CD4-positive, alpha-beta T cell treated with Interleukin-4 for 1 hour (primary cell): ENCODE measurements at places on chromosomes 6 and 20.

DNA sequence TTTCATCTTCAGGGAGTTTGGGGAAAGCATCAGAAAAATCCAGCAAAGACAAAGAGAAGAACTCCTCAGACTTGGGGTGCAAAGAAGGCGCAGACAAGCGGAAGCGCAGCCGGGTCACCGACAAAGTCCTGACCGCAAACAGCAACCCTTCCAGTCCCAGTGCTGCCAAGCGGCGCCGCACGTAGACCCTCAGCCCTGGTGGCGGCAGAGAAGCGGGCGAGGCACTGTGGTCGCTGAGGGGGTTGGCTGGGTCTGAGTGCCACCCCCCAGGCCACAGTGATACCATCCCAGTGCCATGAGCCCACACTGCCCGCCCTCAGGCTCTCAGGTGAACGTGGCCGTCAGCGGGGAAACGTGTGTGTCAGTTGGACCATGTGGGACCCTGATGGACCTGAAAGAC lies 3.2 kb downstream of the MRGBP start:
- DNase-seq = no peak

DNA sequence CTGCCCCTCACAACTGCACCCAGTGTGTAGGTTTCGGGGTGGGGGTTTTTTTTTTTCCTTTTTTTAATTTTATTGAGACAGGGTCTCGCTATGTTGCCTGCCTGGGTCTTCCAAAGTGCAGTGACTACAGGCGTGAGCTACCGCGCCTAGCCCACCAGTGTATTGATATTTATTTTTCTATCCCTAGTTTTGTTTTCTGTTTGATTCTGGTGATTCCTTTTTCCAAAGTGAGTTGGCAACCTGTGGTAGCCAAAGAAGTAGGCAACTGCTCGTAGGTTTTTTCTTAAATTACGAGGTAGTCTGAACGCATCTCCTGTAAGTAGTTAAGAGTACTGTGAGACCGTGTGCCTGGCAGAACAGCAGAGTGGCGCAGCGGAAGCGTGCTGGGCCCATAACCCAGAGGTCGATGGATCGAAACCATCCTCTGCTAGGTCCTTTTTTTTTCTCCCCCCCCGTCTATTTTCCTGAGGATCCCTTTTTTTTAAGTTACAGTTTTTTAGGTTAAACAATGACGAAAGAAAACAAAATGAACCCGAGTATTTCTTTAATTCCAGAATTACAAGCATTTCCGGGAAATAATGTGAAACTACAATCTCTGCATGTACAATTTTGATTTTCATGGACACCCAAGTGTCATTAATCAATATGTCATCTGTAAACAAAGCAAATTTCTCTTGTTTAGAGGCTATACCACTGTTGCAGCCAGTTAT lies 78.7 kb upstream of the BTN3A2 start:
- peak; percentile 89 for DNase-seq

- DNase-seq = no peak
Observed at GRCh38 chr6:98516206-98516605, 318.2 kb upstream of the POU3F2 start.

GRCh38 chr6:37382994-37383765 lies 29.4 kb downstream of the RNF8 start:
- DNase-seq = no peak

DNA sequence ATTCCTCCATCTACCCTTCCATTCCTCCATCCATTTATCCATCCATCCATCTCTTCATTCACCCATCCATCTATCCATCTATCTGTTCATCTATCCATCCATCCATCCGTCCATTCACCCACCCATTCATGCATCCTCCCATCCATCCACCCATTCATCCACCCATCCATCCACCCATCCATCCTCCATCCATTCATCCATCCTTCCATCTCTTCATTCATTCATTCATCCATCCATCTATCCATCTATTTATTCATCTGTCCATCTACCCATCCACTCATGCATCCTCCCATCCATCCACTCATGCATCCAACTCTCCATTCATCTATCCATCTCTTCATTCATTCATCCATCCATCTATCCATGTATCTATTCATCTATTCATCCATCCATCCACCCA lies 380.9 kb downstream of the CDH4 start:
- no peak for DNase-seq

- DNase-seq = no peak
Observed at GRCh38 chr20:24993337-24994185, 1.0 kb upstream of the APMAP start.

DNA sequence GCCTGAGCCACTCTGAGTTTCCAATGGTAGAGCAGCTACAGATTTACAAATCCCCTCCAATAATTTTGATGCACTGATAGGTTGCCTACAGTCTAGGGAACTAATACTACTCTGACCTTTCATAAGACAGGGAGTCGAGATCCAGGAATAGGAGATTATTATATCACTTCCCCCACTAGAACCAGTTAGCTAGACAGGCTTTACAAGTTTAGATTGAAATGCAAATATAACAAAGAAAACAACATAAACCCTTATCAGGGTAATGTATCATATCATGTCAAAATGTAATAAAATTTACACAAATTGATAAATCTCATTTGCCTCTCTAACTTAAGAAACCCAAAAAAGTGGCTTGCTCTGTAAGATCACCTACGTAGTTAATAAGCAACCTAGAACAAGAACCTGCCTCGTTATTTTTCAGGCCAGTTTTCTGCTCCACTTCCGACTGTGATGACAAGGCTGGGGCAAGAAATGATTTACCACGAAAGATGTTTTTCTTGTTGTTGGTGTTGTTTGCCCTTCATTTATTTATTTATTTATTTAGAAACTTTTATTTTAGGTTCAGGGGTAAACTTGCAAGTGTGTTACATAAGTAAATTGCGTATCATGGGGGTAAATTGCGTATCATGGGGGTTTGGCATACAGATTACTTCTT lies 504.2 kb upstream of the ID4 start:
- no peak for DNase-seq

DNA sequence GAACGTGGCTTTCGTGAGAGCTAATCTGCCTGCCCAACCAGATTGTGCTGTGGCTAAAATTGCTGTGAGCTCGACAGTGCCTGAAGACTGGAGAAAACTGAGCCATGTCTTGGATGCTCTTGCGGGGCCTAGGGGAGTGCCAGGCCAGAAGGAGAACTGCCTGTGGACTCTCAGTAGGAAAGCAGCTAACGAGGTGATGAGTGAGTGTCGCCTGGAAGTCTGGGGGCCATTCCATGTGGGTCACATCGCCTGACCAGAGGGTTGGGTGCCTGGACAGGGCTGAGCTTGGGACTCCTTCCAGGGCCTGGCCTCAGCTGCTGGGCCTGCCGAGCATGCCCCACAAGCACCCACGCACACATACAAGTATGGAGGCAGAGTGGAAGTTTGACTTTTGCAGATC lies 166.5 kb downstream of the VEGFA start:
- no peak for DNase-seq

GRCh38 chr6:41531591-41532582 lies 14.3 kb upstream of the FOXP4 start:
- DNase-seq = peak; percentile 48

DNA sequence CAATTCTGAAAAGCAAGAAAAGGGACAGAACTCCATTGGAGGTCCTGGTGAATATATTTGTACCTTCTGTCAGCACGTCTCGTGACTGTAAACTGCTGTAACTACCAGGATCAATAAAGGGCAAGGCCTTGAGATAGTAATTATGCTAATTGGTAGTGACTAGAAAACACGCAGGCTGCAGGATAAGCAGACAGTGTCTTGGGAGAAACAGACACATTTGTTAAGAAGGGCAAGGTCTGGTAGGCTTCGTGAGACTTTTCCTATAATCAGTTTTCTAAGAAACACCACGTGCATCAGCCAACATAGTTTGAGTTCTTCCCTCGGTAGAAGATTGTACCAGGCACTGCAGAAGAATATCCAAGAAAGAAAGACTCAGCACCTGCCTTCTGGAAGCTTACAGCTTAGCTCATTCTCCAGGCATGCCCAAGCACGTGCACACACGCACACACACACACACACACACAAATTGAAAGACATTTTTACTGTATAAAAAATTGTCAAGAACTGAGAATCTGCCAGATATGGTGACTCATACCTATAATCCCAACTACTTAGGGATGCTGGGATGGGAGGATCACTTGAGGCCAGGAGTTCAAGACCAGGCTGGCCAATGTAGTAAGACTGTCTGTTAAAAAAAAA lies 167.0 kb upstream of the SASH1 start:
- no peak for DNase-seq

DNA sequence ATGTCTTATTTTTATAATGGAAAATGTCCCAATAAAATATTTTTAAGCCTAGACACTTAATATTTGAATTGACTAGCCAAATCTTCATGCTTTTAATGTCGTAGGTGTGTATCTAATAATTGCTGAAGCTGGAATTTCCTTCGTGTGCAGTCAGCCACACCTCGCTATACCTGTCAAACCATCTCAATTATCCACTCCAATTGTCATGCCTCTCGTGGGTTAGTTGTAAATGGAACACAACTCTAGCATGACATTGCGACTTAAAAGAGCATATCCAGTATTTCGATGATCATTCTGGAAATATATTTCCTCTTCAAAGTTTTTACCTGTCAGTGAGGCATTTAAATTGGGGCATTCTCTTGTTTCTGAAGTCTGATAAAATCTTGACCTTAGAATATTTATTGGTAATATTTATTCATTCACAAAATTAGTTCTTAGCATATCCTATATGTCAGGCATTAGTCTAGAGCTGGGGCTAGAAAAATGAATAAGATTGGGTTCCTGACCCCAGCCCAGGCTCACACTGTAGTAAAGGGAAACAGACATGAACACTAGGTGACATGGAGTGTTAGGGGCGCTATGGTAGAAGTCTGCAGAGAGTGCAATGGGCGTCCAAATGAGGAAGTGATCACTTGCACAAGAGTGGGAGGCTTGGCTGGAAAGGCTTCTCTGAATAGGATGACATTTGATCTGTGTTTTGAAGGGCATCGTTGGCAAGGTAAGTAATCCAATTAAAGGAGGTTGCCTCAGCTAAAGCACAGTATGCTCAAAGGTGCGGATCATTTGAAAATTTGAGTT lies 11.0 kb upstream of the CFAP206 start:
- no peak for DNase-seq

DNA sequence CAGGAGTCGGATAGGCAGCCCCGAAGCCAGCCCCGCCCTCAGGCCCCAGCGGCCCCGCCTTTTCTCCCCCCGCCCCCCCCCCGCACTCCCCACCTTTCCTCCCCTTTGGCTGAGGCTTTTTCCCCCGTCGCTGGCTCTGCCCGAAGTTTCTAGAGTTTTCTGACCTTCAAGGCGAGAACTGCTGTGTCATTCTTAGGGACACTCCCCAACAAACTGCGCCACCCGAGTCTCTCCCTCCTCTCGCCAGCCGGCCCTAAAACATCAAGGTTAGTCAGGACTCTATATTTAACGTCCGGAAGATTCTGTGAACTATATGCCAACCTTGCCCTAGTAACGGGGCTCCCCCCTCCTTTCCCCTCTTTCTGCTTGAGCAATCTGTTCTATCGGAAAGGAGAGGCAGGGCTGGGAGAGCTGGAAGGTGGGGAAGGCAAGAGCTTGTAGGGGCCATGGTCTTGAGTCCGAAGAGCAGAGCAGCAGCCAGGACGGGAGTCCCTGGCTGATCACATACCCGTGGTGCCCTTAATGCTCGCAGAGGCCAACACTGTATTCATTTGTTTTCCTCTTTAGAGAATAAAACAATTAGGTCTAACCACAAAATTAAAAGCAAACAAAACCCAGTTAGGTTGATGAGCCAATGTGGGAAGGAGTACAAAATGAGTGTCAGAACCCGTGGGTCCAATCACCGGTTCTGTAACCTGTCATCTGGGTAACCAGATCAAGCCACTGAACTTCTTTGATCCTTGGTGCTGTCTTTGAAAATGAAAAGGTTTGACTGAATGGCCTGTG lies 5.3 kb upstream of the HSPA1B start:
- DNase-seq = peak; percentile 82

- peak; percentile 72 for DNase-seq
Observed at GRCh38 chr6:38876475-38876874, 161.4 kb downstream of the DNAH8 start.

GRCh38 chr6:170073846-170074245 lies 217.0 kb downstream of the DLL1 start:
- no peak for DNase-seq

- no peak for DNase-seq
Observed at GRCh38 chr20:44014807-44015732, 100.4 kb downstream of the TOX2 start.

- no peak for DNase-seq
Observed at GRCh38 chr6:101395345-101395744, 1.8 kb downstream of the GRIK2 start.

- DNase-seq = no peak
Observed at GRCh38 chr6:79869184-79869583, 78.2 kb downstream of the ELOVL4 start.

DNA sequence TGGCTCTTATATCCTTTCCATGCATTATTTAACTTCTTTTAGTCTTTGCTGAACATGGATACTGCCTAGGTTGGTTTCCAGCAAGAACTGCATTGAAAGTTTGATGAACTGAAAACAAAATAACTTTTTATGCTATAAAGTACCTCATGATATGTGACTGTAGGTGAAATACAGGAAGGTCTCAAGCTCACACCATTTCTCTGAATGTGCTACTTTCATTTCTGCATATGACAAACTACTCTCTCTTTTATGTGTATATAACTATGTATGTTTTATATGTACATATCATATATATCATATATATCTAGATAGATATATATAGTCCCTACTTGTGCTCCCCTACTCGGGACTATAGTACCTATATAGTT lies 65.9 kb downstream of the AIG1 start:
- no peak for DNase-seq

DNA sequence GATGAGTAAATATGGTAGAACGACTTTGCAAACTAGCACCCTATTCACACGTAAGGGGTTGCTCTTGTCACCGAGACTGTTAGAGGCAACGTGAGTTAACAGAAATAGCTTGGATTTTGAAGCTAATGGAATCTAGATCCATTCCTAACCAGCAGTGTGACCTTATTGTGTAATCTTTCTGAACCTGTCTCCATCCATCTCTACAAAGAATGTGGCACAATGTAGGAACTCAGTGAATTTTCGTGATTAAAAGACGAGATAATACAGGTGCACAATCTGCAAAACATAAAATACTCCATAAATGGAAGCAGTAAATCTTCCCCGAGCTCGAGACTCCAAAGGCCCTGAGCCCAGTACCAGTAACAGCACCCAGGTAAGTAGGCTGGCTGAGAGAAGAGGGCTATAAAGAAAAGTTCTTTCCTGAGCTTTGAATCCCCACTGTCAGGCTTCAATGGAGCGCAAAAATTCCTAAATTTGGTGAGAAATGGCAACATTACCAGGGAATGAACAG lies 801 bp upstream of the KIFC1 start:
- DNase-seq = no peak
